ENCODE measurements at places on chromosomes 11 and 22. TPM values are rescaled to one million over a fixed set of nuclear protein-coding genes. Genes with fewer than 3 reads are reported as not detected.

Gene TIMP3
- total RNA-seq, result 36.2 TPM

Gene OR52A1
- not detected for total RNA-seq

Gene PHF21A
- total RNA-seq, result 52.2 TPM

Gene TECTA
- 1.3 TPM for total RNA-seq

Gene TRIM49D1
- not detected for total RNA-seq

Gene RAB36
- total RNA-seq, result 4.8 TPM

Gene DMC1
- 1.4 TPM for total RNA-seq

Gene ALKBH8
- 5.0 TPM for total RNA-seq

Gene RAB3IL1
- total RNA-seq, result 49.2 TPM

Gene POU2AF2
- total RNA-seq, result not detected

Gene CECR2
- total RNA-seq, result 0.63 TPM

Gene CUL5
- 35.8 TPM for total RNA-seq

Gene SLC43A1
- 14.3 TPM for total RNA-seq

Gene SESN3
- 84.8 TPM for total RNA-seq

Gene PKP3
- 0.40 TPM for total RNA-seq

Gene MB
- not detected for total RNA-seq

Gene SLCO2B1
- total RNA-seq, result 0.54 TPM

Gene RIMBP3B
- 0.59 TPM for total RNA-seq

Gene OR10A2
- not detected for total RNA-seq

Gene ZFTA
- total RNA-seq, result 34.3 TPM

Gene LMO1
- total RNA-seq, result not detected

Gene MYOD1
- not detected for total RNA-seq

Gene ALX4
- not detected for total RNA-seq

Gene BARX2
- total RNA-seq, result not detected

Gene OR10D3
- total RNA-seq, result not detected

Gene C11orf87
- 9.0 TPM for total RNA-seq

Gene BAIAP2L2
- 0.48 TPM for total RNA-seq

Gene SCO2
- not detected for total RNA-seq

Gene ATG13
- 88.6 TPM for total RNA-seq

Gene SPI1
- not detected for total RNA-seq

Gene DDIAS
- total RNA-seq, result 2.5 TPM

Gene CDC42EP2
- 23.1 TPM for total RNA-seq

Gene CHRNA10
- total RNA-seq, result 1.1 TPM

Gene C11orf86
- total RNA-seq, result not detected

Gene SEPTIN5
- total RNA-seq, result 108 TPM

Gene SLC39A13
- total RNA-seq, result 98.7 TPM

Gene PATE2
- total RNA-seq, result not detected

Gene TTC36
- 0.86 TPM for total RNA-seq

Gene TNKS1BP1
- total RNA-seq, result 152 TPM

Gene SPTBN2
- total RNA-seq, result 12.9 TPM

Gene ASPHD2
- total RNA-seq, result 4.9 TPM

Gene PNPLA3
- 3.0 TPM for total RNA-seq

Gene SELENOM
- total RNA-seq, result 186 TPM

Gene DBX1
- not detected for total RNA-seq

Gene NUDT8
- 5.9 TPM for total RNA-seq

Gene PTPRJ
- total RNA-seq, result 16.6 TPM

Gene MOV10L1
- total RNA-seq, result 1.4 TPM

Gene ADM2
- total RNA-seq, result 21.1 TPM

Data from osteocyte (in vitro differentiated cells).